NCI-H446 treated with DMSO at 0.1 percent for 48 hours (cell line): ENCODE measurements at places on chromosomes 7 and 10.

GRCh38 chr7:17402628-17403278 is 104.3 kb downstream of the AHR start:
- no peak for DNase-seq

- no peak for DNase-seq
These were observed 33.2 kb upstream of the TLX1 start for GRCh38 chr10:101097881-101098280.

GRCh38 chr7:38368191-38368605 is 94.8 kb upstream of the TARP start:
- no peak for DNase-seq

- DNase-seq, result no peak
These were observed 145.1 kb upstream of the TMEM106B start for GRCh38 chr7:12066004-12066403.

GRCh38 chr7:132489776-132490237 is 86.5 kb downstream of the PLXNA4 start:
- DNase-seq, result no peak

- DNase-seq, result no peak
These were observed 24.2 kb downstream of the MYPN start for GRCh38 chr10:68133523-68133922.

DNA sequence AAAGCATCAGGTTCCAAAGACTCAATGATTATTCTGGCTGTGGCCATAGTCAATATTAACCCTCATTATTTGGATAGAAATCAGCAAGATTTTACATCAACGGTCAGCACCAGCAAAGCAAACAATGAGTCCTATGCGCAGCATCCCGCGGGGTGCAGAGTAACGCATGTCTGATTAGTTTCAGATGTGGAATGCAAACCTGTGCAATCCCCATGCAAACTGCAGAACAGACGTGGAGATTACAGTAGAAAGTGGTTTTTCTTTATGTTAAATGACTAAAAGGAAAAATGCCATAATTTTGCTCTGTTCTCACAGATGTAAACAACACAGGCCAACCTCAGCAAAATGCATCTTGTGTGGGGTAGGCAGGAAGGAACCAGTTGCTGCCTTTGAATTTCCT is 258.1 kb upstream of the GRB10 start:
- no peak for DNase-seq

DNA sequence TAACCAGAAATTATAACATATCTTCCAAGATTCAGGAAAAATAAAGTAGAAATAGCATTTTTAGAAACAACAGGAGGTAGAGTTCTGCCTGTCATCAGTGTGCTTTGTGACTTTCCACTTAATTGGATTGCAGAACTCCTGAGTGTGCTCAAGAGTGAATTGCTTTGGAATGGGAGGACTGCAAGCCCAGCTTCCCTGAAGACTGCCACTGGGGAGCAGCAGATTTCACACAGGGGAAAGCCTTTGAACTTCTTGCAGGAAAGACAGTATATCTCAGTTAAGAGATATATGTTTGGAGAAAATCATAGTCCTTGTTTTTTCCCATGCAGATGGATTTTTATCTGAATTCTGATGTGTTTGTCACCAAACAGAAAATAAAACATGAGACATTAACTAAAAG is 124.5 kb downstream of the TMEM168 start:
- DNase-seq, result no peak

GRCh38 chr10:18504161-18504560 is 147.2 kb downstream of the NSUN6 start:
- peak; percentile 71 for DNase-seq

GRCh38 chr7:41755096-41755495 is 52.2 kb upstream of the INHBA start:
- no peak for DNase-seq
